ENCODE measurements at places on chromosomes 16 and 17.

- no peak overlapping the region for H3K27ac ChIP-seq
- no peaks in the 10 kb centered on the region for H3K27me3 ChIP-seq
- H3K4me1 ChIP-seq: no peaks in the 10 kb centered on the region
- H3K36me3 ChIP-seq: no peaks in the 10 kb centered on the region
Measured at GRCh38 chr17:9150446-9151090, 129.3 kb downstream of the NTN1 start.

DNA sequence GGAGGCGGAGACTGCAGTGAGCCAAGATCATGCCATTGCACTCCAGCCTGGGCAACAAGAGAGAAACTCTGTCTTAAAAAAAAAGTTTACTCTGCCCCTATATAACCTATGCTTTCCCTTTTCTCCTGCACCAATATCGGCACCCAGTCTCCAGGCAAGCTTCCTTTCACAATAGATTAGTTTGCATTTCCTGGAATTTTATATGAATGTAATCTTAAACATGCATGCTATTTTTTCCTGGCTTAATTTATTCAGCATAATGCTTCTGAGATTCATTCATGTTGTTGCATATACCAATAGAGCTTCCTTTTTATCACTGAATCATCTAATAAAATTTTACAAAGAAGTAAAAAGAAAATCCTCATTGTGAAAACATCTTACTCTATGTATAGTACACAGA lies 59.4 kb downstream of the USP32 start:
- H3K27me3 ChIP-seq: no peaks in the 10 kb centered on the region
- H3K4me1 ChIP-seq: peaks cover 12% of the 10 kb centered on the region
- no peak for DNase-seq
- H3K4me3 ChIP-seq: no peak overlapping the region

GRCh38 chr17:70208825-70209555 lies 39.7 kb downstream of the KCNJ2 start:
- H3K27me3 ChIP-seq: no peaks in the 10 kb centered on the region
- no peak overlapping the region for H3K27ac ChIP-seq
- no peaks in the 10 kb centered on the region for H3K4me1 ChIP-seq
- H3K4me3 ChIP-seq: no peak overlapping the region
- no peak for DNase-seq

GRCh38 chr17:31508288-31509094 lies 117.0 kb downstream of the RAB11FIP4 start:
- H3K27ac ChIP-seq: peak overlapping the region; percentile 66
- DNase-seq: no peak
- peaks cover 10% of the 10 kb centered on the region for H3K4me1 ChIP-seq
- peak overlapping the region; percentile 22 for H3K4me3 ChIP-seq
- H3K36me3 ChIP-seq: no peaks in the 10 kb centered on the region
- no peaks in the 10 kb centered on the region for H3K27me3 ChIP-seq

GRCh38 chr17:50787106-50787505 lies 19.8 kb upstream of the ANKRD40CL start:
- no peak overlapping the region for H3K27ac ChIP-seq
- DNase-seq: no peak
- no peaks in the 10 kb centered on the region for H3K4me1 ChIP-seq

DNA sequence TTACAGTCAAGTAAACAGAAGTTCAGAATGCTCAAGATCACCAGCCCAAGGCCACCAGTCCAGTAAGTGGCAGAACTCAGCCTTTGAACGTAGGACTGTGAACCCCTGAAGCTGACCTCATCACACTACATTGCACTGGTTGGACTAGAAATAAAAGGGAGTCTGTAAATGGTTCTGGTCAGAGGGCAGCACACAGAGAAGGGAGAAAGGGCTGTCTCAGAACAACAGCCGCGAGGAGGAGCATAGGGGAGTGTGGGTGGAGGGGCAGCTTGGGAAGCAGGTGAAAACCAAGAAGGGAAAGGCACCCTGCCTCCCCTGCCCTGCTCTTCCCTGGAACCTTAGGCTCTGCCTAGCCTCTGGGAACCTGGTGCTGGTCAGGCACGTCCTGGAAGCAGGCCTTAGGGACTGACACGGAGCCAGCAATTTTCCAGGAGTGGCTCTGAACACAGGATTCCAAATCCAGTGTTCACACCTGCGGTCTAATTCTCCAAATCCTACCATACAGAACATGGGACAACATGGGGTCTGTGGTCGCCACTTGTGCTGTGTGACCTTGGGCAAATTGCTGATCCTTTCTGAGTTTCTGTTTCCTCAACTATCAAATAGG lies 7.0 kb downstream of the PDILT start:
- no peak for DNase-seq
- H3K36me3 ChIP-seq: no peaks in the 10 kb centered on the region
- peaks cover 4% of the 10 kb centered on the region for H3K4me1 ChIP-seq
- H3K27me3 ChIP-seq: no peaks in the 10 kb centered on the region

DNA sequence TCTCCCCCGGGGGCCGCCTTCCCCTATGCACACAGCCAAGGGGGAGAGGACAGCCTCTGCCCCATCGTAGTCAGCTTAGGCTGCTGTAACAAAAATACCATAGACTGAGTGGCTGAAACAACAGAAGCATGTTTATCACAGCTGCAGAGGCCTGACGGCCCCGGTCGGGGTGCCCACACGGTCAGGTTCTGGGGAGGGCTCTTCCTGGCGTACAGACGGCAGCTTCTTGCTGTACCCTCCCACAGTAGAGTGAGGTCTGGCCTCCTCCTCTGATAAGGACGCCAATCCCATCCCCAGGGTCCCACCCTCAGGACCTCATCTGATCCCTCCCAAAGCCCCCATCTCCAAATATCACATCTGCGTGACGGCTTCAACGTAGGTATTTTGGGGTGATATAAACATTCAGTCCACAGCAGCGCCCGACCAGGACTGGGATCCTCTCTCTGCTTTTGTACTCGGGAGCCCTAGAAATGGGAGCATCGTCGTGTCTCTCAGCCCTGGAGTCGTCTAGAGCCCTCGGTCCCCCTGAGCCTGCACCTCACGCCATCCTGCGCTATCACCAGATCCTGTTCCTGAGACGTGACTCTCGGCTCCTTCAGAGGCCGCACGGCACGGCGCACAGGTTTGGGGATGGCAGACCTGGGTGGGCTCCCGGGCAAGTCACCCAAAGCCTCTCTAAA lies 67.8 kb downstream of the RPH3AL start:
- peaks cover 5% of the 10 kb centered on the region for H3K4me1 ChIP-seq
- H3K27ac ChIP-seq: no peak overlapping the region
- no peak for DNase-seq

DNA sequence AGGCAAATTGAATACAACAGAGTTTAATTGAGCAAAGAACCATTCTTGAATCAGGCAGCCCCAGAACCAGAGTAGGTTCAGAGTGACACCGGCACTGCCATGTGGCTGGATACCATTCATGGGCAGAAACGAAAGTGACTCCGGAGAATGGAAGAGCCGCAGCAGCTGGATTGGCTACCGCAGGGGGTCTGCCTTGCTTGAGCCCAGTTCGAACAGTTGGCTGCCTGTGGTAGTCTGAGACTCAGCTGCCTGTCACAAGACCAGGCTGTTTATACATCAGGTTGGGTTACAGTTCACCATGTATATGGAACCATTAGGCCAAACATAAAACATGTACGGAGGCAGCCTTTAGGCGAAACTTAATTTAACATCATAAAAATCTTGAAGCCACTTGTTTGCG lies 205.2 kb upstream of the CHMP6 start:
- no peak overlapping the region for H3K27ac ChIP-seq
- no peaks in the 10 kb centered on the region for H3K27me3 ChIP-seq
- H3K36me3 ChIP-seq: no peaks in the 10 kb centered on the region
- DNase-seq: no peak
- H3K4me1 ChIP-seq: peaks cover 39% of the 10 kb centered on the region

DNA sequence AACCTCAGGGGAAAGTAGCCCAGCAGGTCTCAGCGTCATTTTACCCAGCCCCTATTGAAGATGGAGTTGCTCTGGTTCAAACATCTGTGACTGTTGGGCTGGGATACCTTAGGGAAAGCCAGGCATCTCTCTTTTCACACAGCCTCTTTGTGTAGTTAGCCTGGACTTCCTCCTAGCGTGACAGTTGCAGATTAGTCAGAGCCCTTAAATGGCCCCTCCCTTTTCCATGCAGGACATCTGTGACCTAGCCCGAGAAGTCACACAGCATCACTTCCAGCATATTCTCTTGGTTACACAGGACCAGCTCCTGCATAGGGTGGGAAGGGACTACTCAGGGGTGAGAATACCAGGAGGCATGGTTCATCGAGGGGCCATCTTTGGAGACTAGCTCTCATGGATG lies 375.0 kb upstream of the RBFOX1 start:
- H3K27ac ChIP-seq: no peak overlapping the region
- no peak for DNase-seq
- H3K27me3 ChIP-seq: no peaks in the 10 kb centered on the region
- no peak overlapping the region for H3K4me3 ChIP-seq
- no peaks in the 10 kb centered on the region for H3K4me1 ChIP-seq

- no peak overlapping the region for H3K27ac ChIP-seq
- DNase-seq: no peak
- no peaks in the 10 kb centered on the region for H3K36me3 ChIP-seq
Measured at GRCh38 chr17:19456016-19456927, 45.2 kb downstream of the RNF112 start.

GRCh38 chr17:12431188-12431587 lies 234.5 kb upstream of the MYOCD start:
- DNase-seq: no peak
- no peaks in the 10 kb centered on the region for H3K4me1 ChIP-seq
- H3K27ac ChIP-seq: no peak overlapping the region

DNA sequence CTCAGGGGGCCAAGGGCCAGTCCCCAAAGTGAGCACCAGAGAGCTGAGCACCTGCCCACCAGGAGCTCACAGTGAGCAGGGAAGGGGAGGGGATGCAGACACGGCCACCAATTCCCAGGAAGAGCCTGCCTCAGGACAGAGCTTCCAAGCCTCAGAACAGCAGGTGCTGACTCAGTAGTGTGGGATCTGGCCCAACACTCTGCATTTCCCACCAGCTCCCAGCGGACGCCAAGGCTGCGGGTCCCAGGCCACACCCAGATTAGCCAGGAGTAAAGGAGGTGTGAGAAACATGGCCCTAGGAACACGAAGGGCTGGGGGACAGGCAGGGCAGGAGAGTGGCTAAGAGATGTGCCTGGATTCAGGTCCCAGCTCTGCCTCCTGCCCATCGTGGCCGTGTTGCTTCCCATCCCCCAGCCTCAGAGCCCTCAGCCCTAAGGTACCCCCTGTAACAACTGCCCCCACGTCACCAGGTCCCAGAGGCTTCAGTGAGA lies 28.4 kb upstream of the EIF1 start:
- H3K27ac ChIP-seq: no peak overlapping the region
- DNase-seq: no peak
- H3K36me3 ChIP-seq: no peaks in the 10 kb centered on the region

DNA sequence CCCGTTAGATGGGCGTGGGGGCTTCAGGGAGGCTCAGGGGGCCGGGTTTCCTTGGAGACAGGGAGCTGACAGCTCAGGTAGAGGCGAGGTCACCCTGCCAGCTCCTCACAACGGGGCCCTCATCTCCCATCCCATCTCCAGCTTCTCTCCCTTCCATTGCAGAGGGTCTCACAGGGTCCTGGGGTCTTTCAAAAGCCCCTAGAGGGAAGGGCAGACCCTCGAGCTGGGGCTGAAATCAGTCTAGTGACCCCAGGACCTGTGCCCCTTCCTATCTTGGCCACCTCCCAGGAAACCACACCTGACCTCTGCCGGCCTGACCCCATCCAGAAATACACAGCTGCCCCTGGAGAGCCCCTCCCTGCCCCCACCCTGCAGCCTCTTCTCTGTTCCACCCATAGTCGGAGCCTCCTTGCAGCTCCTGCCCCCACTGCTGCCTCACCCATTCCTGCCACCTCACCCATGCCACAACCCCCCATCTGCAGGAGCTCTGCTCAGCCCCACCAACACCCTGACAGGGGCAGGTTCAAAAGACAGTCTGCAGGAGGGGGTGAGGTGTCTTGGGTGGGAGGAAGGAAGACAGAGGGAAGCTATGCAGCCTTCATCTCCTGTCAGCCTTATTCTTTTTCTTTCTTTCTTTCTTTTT lies 23.4 kb downstream of the PIK3R5 start:
- no peaks in the 10 kb centered on the region for H3K36me3 ChIP-seq
- H3K4me3 ChIP-seq: no peak overlapping the region
- no peak for DNase-seq

- H3K4me3 ChIP-seq: no peak overlapping the region
- H3K27me3 ChIP-seq: no peaks in the 10 kb centered on the region
- DNase-seq: no peak
- no peak overlapping the region for H3K27ac ChIP-seq
- H3K4me1 ChIP-seq: peaks cover 8% of the 10 kb centered on the region
- H3K36me3 ChIP-seq: no peaks in the 10 kb centered on the region
Measured at GRCh38 chr16:85436207-85436606, 176.9 kb upstream of the GSE1 start.

- no peak overlapping the region for H3K4me3 ChIP-seq
- H3K27me3 ChIP-seq: no peaks in the 10 kb centered on the region
- H3K36me3 ChIP-seq: no peaks in the 10 kb centered on the region
- no peak for DNase-seq
- peaks cover 50% of the 10 kb centered on the region for H3K4me1 ChIP-seq
Measured at GRCh38 chr16:50247906-50248608, 18.3 kb upstream of the ADCY7 start.

DNA sequence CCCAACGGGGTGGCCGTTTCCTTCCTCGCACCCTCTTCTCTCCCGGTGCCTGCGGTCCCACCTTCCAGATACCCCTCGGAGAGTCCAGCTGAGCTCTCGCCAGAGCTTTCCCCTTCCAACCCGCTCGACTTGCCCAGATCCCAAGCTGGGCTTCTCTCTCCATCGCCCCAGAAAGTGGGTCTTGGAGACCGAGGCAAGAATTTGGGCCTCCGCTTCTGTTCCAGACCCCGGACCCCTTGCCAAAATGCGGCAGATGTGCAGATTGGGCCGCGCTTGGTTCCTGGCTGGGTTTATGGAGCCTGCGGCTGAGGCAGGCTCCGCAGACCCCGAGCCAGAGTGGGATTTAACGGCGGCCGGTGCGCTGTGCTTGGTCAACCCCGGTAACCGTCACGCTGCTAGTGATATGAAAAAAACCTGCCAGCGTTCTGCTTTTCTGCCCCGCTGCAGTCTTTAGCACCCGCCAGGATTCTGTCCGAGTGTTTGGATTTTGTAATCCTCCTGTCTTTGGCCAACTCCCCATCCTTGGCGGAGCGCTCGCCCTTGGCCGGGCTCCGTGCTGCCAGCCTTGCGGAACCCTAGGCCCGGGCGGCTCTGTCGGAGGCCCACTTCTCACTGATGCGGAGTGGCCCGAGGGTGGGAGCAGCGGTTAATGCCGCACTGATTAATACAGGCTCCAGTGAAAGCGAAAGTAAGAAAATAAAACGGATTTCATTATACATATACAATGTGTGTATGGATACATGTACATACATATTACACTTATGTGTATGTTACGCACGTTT lies 754 bp upstream of the SLFN11 start:
- H3K27ac ChIP-seq: peak overlapping the region; percentile 98
- peak; percentile 90 for DNase-seq
- H3K27me3 ChIP-seq: peaks cover 3% of the 10 kb centered on the region
- H3K36me3 ChIP-seq: no peaks in the 10 kb centered on the region

Measured in upper lobe of left lung (tissue), 6 donors.